ENCODE measurements at places on chromosomes 12 and 14.
A peak's percentile ranks its signal among the peaks of the same experiment; 100 is the strongest.

DNA sequence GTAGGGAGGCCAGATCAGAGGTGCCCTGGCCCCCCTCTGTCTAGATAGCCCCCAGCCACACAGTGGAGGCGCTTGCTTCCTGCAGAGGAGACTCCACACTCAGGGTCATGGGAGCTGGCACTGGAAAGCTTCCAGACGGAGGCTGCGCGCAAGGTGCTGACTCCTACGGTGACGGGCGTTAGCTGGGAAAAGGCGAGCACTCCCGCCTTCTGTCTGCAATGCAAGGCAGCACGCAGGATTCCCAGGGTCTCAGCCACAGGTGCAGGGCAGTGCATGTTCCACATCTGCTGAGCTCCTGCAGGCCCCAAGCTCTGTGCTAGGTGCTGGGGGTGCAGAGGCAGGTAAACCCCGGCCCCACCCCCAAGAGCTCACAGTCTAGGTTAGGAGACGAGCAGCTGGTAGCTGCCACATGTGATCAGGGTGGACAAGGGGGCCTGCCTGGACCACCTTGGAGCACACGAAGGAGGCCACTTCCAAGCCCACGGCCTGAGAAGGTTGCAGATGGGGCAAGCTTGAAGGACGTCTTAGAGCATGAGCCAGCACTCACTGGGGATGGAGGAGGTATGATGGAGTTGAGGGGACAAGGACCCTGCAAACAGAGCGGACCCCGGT, 310.9 kb upstream of the DIO3 start:
- no peak for DNase-seq

DNA sequence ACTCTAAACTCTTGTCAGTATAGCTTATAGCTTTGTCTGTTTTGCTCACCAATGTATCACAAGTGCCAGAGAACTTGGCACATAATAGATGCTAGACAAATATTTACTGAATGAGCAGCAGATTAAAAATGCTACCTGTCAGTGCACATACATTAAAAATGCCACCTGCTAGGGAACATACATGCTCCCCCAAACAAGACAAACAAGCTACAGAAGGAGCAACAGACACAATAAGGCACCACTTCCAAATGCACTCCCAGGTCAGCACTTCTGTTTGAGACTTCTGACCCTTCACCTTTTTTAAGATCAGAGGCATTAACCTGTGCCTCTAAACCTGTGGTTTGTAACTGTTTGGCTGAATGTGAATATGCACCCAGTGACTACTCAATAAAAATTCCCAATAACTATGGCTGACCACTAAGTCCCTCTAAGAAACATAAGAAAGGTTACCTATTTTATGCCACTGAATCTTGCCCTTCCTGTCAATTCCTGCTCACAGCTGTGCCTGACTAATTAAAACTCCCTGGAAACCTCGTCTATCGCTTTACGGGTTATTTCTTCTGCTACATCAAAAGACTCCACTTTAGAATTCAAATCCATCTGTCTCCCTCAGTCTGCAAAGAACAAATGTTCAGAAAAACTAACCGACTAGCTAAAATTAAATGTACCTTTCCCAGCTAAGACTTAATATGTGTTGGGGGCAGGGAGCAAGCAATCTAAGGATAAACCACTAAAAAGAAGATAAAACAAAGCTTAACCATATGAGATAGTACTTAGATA, 41.0 kb downstream of the HECTD4 start:
- DNase-seq, result no peak

DNA sequence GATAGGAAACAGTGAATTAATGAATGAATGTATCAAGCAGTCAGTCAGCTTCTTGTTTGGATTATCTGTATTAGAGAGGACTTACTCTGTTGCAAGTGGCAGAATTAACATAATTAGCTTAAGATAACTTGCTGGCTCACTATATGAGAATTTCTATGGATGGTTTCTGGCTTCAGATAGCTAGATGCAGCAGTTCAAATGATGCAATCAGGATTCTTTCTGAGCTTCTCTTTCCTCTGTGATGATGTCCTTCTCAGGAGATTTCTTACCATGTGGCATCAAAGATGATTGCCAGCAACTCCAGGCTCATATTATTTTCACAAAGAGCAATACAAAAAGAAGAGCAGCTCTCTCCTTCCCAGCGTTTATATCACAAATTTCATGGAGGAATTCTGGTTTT, 30.7 kb downstream of the FRMD6 start:
- no peak for DNase-seq

GRCh38 chr14:21729703-21730233, 56.1 kb upstream of the OR4E1 start:
- DNase-seq, result no peak

DNA sequence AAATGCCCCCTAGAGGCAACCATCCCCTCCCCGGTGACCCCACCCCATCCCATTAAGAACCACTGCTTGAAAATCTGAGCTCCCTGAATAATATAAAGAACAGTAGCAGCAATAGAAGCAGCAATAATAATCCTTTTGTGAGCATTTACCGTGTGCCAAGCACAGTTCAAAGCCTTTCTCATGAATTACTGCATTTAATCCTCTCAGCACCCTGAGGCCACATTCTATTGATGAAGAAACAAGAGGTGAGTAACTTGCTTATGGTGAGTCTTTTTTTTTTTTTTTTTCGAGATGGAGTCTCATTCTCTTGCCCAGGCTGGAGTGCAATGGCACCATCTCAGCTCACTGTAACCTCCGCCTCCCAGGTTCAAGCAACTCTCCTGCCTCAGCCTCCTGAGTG, 65.0 kb downstream of the KCNK10 start:
- no peak for DNase-seq

GRCh38 chr14:56333359-56334292, 215.4 kb downstream of the PELI2 start:
- peak; percentile 43 for DNase-seq

- no peak for DNase-seq
Observed at GRCh38 chr12:123893276-123893675, 79.4 kb downstream of the CCDC92 start.

DNA sequence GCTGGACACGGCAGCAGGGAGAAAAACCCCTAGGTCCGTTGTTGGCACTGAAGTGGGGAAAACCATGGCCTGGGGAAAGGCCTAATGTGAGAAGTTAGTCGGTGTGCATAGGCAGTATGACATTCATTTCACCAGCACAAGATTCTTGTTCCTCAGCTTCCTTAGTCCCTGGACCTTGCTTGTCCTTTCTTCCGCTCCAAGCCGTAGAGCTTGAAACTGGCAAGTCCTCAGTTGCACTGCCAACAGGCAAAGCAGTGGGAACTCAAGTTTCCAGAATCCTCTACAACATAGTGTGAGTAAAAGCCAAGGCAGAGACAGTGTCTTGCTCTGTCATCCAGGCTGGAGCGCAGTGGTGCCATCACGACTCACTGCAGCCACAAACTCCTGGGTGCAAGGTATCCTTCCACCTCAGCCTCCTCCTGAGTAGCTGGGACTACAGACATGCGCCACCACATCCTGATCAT, 138.5 kb upstream of the AMIGO2 start:
- no peak for DNase-seq

DNA sequence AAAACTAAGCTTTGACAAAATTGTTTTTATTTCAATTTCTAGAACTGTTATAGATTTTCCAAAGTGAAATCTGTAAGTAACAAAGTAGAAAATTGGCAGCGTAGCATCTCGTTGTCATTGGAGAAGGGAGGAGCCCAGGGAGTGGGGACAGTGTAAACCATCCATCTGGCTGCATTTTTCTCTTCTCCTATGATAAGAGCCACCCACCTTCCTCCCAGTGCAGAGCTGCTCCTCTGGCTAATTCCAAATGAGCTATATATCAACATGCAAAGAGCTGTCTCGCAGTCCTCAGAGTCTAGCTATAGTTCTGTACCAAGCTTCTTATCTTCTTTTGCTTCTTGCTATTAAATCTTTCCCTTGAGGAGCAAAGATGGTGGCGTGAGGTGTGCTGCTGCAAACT, 56.6 kb downstream of the SCN8A start:
- no peak for DNase-seq

DNA sequence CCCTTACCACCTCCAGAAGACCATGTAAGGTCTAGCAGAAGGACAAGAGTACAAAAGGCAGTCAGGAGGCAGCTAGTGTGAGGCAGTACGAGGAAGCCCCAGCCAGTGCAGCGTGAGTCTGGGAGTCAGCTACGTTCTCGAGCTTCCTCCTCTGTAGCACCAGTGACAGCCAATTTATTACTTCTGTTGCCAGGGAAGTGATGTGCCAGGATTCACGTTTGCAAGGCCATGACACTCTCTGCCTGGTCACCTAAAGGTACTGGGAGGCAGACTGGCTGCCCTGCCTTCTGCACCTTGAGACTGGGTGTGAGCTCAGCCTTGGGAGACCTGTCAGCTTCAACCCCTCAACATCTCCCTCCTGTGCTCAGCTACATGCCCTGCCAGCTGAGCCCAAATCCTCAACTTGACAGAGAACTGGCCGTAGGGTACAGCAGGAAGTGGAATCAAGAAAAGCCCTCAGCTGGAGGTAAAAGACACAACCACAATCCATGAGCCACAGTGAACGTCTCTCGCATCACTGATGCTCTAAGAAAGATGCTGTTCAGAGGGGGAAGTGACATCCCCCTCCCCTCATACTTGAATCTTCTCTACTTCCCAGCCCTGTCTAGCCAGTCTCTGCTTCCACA, 182.5 kb upstream of the RGS6 start:
- DNase-seq, result no peak

- peak; percentile 84 for DNase-seq
Observed at GRCh38 chr14:100383727-100384158, 60.6 kb downstream of the SLC25A47 start.

DNA sequence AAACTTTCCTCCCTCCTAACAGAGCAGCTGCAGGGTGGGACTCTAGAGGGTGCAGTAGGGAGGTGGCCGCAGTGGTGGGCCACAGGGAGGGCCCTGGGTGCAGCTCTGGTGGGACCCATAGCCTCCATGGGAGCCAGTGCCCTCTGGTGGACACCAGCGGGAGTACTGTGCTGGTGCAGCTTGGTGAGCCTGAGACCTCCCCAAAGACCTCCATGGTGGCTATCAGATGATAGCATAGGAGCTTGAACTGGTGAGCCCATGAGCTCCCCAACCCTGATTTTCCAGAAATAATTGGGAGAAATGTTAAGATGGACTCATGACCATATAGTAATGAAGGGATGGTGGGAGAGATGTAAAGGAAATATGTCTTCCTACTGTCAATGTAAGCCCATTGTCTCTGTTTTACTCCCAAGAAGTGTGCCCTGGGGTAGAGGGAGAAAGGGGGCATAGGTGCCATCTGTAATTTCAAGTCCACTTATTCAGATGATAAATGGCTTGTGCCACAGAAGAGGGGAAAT, 98.7 kb downstream of the GAS2L3 start:
- no peak for DNase-seq

DNA sequence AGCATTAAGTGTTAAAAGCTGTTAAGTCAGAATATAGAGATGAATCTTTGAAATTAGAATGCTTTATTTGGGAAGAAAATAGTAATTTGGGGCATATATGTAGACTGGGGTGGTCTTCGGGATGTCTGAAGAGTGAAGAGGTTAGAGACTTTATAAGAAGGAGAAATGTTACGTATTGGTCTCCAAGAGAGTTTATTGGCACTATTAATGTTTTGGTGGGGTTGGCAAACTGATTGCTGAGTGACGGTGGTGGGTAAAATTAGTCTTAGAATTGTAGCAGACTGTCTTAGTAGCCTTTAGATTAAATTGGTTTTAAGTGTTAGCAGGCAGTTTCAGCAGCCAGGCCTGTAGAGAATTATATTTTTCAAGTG, 4.9 kb upstream of the ATP23 start:
- no peak for DNase-seq

GRCh38 chr12:69509904-69510827, 40.0 kb downstream of the FRS2 start:
- no peak for DNase-seq

DNA sequence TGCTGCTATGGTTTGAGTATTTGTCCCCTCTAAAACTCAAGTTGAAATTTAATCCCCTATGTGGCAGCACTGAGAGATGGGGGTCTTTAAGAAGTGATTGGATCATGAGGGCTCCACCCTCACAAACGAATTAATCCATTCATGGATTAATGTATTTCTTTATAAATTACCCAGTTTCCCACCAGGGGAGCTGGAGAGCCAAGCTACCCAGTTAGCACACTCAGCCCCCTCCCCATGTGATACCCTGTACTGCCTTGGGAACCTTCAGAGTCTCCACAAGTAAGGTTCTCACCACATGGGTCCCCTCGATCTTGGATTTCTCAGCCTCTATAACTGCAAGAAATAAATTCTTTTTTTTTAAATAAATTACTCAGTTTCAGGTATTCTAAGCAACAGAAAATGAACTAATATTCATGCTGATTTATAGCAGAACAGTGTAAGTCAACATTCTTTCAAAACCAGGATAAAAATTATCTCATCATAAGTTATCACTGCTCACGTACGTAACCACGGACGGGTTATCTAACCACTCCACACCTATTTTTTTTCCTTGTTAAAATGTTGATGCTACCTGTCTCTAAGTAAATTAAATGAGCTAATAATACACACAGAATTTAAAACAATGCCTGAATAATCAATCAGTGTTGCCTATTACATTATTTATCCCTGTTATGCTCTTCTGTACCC, 3.6 kb downstream of the NAP1L1 start:
- DNase-seq, result peak; percentile 6

- peak; percentile 72 for DNase-seq
Observed at GRCh38 chr12:123389560-123390351, 5.8 kb downstream of the KMT5A start.

GRCh38 chr12:88546226-88546625, 34.0 kb downstream of the KITLG start:
- DNase-seq, result no peak

GRCh38 chr12:116931665-116932064, 20.9 kb downstream of the FBXW8 start:
- no peak for DNase-seq

- DNase-seq, result no peak
Observed at GRCh38 chr12:131908092-131909080, 14.0 kb downstream of the ULK1 start.

GRCh38 chr14:22122829-22123560, 449.4 kb upstream of the OR4E1 start:
- no peak for DNase-seq

DNA sequence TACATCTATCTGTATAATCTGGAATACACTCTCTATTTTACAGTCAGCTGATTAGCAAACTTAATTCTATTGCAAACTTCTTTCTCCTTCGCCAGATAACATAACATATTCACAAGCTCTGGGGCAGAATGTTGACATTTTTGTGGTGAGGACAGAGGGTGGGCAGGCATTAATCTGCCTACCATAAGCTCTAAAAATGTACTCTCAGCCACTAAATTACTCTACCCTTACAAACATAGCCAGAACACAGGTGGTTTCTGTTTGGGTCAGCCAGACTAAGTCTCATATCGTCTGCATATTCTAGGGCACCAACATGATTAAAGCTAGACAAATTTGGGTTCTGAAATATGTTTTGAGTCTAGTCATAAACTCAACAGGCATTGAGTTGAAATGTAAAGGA, 90.1 kb downstream of the SLC6A15 start:
- DNase-seq, result no peak

GRCh38 chr14:81315341-81315740, 84.8 kb downstream of the STON2 start:
- no peak for DNase-seq

GRCh38 chr14:44154874-44155273, 352.2 kb downstream of the FSCB start:
- DNase-seq, result no peak

Measured in hepatocyte (in vitro differentiated cells).